ENCODE measurements at places on chromosomes 2 and 18.

DNA sequence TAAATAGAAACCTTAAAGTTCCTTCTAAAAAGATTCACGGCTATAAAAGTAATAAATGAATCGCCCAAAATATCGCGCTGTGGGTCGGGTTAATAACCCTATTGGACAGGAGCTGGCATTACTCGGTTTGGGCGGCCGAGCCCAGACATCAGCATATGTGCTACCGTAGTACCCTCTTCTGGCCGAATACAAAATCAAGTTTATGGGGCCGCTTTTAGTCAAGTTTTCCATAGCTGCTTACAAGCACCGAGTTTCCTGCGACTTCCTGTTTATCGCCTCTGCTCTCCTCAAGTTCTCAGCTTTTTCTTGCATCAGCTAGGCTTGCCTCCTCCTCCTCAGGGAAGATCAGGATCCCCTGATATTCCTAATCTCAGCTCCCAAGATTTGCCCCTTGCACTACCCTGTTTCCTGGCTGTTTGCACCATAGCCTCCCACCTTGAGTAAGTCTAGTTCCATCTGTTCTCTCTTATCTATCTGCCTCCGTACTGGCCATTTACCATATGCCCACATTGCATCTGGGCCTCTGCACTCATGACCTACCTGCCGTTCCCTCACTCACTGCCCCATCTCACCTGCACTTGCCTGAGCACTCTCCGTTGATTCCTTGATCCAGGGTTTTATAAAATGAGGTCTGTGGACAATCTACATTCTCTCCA, 56.1 kb downstream of the SLC35F5 start:
- DNase-seq = no peak

DNA sequence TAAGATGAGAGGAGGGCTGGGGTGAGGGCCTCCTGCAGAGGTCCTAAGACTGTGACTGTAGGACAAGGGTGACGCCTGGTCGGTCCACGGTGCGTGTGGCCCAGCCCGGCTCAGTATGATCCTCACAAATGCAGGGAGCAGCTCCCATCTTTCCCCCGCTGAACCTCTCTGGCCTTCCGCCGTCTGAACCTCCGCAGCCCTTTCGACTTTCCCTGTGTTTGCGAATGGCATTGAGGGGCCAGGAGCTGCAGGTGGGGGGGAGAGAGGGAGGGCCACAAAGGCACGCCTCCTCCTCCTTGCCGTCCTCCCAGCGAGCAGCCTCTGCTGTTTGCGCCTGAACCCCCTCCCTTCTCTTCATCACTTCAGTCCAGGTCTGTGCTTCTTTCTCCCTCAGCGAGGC, 68.6 kb upstream of the PXDN start:
- DNase-seq = no peak

DNA sequence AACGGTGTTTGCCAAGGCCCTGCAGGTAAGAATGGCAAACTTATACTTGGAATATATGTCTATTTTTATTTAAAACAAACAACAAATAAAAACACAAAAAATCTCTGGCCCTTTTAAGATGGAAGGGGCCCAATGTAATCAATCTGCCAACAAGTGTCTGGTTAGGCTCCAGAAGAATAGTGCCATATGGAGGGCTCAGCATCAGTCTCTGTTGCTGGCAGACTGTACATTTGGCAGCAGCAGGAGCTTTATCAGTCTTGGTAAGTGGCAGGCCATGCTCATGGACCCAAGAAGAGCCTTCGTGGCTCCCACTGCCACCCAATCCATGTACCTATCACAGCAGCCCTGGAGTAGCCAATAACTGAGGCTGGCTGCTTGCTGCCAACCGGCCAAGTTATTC, 101.1 kb downstream of the GALNT3 start:
- no peak for DNase-seq

- DNase-seq = no peak
Observed at GRCh38 chr18:62556397-62556796, 33.6 kb downstream of the ZCCHC2 start.

DNA sequence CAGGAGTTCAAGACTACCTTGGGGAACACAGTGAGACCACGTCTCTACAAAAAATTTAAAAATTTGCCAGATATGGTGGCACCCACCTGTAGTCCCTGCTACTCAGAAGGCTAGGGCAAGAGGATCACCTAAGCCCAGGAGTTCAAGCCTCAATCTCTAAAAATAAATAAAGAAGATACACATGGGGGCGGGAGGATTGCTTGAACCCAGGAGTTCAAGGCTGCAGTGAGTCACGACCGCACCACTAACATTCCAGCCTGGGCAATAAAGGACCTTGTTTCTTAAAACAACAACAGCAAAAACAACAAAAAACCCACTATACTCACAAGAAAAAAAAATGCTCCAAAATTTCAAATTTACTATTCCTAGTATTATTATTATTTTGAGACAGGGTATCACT, 10.0 kb upstream of the ICA1L start:
- no peak for DNase-seq

GRCh38 chr2:29530281-29530680, 391.1 kb downstream of the ALK start:
- no peak for DNase-seq
